ENCODE measurements at places on chromosomes 4 and X. TPM values are rescaled to one million over a fixed set of nuclear protein-coding genes. Genes with fewer than 3 reads are reported as not detected.

DNA sequence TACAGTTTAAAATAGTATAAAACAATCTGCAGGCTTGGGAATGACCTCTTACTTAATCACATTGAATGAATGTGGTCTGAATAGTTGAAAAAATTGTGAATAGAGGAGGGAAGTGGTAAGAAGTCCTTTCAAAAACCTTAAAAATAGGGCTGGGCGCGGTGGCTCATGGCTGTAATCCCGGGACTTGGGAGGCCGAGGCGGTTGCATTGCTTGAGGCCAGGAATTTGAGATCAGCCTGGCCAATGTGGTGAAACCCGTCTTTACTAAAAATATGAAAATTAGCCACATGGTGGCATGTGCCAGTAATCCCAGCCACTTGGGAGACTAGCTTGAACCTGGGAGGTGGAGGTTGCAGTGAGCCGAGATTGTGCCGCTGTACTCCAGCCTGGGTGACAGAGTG lies 36.5 kb downstream of the HERC3 start:
- no peak for DNase-seq

DNA sequence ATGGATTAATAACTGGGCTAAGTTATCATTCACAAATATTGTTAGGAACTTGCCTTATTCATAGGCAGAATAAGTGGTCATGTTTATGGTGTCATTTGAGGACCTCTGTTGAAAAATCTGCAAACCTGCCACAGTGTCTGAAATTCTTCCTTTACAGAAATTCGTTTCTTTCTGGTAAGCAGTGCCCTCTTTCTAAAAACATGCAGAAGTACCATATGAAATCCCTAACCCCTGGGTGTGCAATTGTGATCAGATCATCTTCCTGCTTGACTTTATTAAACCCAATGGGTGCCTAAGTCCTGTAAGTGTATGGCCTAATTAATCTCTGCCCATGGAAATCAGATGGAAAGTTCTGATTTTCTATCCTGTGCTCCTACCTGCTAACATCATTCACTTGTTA lies 4.4 kb upstream of the HTATSF1 start:
- DNase-seq: no peak

- DNase-seq: no peak
These were observed 21.6 kb downstream of the ERVMER34-1 start for GRCh38 chr4:52729586-52729985.

DNA sequence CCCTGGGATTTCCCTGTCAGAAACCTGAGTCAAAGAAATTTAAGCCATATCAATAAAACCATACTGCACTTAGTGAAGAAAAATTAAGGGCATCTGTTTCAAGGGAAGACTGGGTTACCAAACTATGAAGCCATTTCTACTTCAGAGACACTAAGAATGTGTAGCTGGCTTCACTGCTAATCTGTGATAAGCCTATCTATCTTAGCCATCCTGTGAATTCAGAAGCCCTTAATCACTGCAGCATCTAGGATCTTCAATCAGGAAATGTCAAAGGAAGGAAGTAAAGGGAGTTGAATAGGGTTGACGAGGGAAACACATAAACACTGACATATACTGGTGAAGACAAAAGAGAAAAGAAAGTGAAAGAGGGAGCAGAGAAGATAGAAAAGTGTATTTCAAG lies 777.6 kb upstream of the DIAPH2 start:
- no peak for DNase-seq

DNA sequence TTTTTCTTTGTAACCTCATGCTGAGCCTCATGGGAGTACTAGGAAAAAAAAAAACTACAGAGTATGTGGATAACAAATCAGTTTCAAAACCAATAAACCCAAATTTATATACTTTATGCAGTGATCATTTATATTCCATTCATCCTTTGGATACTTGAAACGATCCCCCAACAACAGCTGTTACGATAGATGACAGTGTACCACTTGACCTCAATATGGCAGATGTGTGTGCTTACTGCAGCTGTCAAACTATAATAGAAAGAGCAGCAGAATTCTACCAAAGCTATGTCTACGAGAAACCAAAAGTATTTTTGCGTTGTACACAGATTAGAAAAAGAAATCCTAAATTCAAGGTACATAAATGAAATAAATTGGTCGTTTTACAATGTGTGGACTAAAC lies 337.8 kb downstream of the PDGFC start:
- DNase-seq: no peak

GRCh38 chrX:46577221-46578005 lies 3.8 kb downstream of the CHST7 start:
- DNase-seq: no peak

DNA sequence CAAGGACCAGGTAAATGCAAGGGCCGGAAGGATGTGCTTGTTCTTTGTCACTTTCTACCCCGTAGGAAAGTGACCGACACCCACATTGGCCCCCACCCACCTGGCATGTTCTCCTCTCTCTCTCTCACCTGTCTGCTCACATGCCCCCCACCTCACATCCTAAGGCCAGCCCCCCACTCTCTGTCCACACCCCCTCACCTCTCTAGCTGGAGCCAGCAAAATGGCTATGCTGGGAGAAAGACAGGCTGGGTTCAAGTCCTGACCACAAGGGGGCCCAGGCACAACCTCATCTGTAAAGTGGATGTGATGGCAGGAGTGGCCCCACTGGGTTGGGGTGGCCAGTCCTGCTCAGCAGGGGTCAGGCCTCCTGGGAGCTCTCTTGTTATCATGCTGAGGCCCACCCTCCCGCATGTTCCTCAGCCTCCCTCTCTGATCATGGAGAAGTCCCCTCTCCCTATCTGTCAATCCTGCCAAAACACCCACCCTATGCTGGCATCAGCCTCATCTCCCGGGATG lies 1.7 kb upstream of the PPP2R2C start:
- DNase-seq: no peak

GRCh38 chr4:89998469-89999011 lies 103.9 kb downstream of the MMRN1 start:
- no peak for DNase-seq

GRCh38 chrX:28659269-28659668 lies 72.0 kb downstream of the IL1RAPL1 start:
- no peak for DNase-seq

DNA sequence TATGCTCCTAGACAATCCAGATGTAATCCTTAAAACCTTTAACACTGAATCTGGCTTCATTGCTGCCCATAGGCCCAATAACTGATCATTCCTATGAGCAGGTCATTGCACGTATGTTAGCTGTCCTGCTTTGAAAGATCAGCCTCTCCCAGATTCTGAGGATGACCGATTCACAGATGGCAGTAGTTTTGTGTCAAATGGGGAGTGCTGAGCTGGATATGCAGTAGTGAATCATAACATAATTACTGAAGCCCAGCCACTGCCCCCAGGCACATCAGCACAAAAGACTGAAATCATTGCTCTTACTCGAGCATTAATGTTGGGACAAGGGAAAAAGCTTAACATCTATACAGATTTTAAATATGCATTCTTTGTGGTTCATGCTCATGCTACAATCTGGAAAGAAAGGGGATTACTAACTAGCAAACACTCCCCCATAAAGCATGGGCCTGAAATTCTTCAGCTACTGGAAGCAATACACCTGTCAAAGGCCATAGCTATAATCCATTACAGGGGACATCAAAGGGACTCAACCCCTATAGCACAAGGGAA lies 16.4 kb upstream of the ZNF280C start:
- no peak for DNase-seq

PRDX4 gene
- 46.6 TPM for total RNA-seq

RPS6KA3 gene
- 62.0 TPM for total RNA-seq

MTMR8 gene
- total RNA-seq: 5.0 TPM

- DNase-seq: no peak
These were observed 33.0 kb downstream of the GRK4 start for GRCh38 chr4:2996415-2996814.

SCRG1 gene
- total RNA-seq: not detected

- DNase-seq: no peak
These were observed 738.6 kb upstream of the ADGRL3 start for GRCh38 chr4:60461551-60461950.
